ENCODE measurements at places on chromosomes 2 and 18. TPM values are rescaled to one million over a fixed set of nuclear protein-coding genes. Genes with fewer than 3 reads are reported as not detected.
A peak's percentile ranks its signal among the peaks of the same experiment; 100 is the strongest.

Gene SNED1
- total RNA-seq = 5.1 TPM

Gene RIT2
- not detected for total RNA-seq

Gene ASB18
- total RNA-seq = not detected

Gene ABCG5
- total RNA-seq = not detected

Gene DSEL
- 7.1 TPM for total RNA-seq

Gene SCYGR4
- not detected for total RNA-seq

Gene PAIP2B
- 2.9 TPM for total RNA-seq

Gene HOXD9
- total RNA-seq = 11.6 TPM

Gene RBM44
- 0.07 TPM for total RNA-seq

Gene FLACC1
- total RNA-seq = 0.14 TPM

Gene FBXO36
- 4.2 TPM for total RNA-seq

- DNase-seq = peak; percentile 55
These were observed 384.5 kb downstream of the MTX2 start for GRCh38 chr2:176653479-176654443.

- DNase-seq = no peak
These were observed 39.7 kb downstream of the CDH19 start for GRCh38 chr18:66564236-66564635.

GRCh38 chr2:79375817-79376216, 137.0 kb upstream of the CTNNA2 start:
- DNase-seq = no peak

DNA sequence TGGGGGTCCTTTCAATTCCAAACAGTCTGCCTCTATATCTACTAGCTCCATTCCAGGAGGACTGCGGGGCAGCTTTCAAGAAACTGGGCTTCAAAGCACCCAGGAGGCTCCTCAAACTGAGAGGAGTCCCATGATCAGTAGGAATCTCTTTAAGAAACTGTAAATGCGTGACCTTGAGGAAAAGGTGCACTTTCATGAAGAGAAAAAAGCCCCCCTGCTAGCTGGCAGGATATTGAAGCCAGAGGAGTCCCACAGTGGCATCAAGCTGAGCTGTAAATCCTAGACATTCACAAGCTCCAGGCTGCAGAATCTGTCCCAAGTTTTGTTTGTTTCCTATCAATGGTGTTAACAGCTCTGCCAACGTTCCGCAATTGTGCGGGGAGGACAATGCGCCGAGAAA, 790.1 kb downstream of the SLC4A3 start:
- no peak for DNase-seq

- no peak for DNase-seq
These were observed 106.9 kb downstream of the MREG start for GRCh38 chr2:215906458-215906857.

- no peak for DNase-seq
These were observed 210.1 kb upstream of the RND3 start for GRCh38 chr2:150697596-150697995.

GRCh38 chr2:55985406-55985805, 61.8 kb upstream of the EFEMP1 start:
- DNase-seq = no peak

GRCh38 chr2:73870084-73870483, 22.7 kb upstream of the ACTG2 start:
- DNase-seq = no peak

DNA sequence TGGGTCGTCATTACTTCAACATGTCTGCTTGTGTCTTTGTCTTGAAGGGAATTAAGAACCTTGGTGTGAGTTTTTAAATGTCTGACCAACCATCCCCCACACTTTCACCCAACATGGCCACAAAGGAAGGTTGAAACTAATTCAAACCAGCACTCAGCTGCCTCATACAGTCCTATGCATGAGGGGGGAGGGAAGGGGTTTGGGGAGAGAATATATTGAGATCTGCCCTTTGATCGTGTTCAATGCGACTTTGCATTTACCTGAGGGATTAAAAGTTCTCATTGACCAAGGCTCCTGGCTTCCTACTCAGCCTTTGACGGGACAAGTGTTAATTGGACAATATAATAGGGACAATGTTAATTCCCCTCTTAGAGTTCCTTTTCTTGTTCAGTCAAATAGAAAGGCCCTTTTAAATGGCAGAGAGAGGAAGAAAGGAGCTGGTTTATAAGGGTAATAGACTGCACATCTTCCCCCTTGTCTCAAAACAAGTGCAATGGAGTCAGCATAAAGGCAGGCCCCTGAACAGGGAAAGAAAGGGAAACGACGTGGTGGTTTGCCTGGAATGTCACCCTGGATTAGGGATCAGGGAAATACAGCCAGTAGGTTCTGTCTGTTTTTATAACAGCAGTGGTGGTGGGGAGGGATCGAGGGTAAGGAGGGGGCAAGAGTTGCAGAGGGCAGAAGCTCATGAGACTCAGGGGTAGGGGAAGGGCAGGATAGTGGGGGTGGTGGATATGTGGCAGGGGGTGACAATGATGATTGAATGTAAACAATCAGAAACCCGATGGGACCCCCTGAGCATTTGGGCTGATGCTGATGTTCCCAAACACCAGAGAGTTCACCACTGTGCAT, 198.7 kb downstream of the MYCN start:
- DNase-seq = no peak

GRCh38 chr18:14189858-14190257, 57.6 kb upstream of the ZNF519 start:
- peak; percentile 16 for DNase-seq

- DNase-seq = no peak
These were observed 1.6 kb upstream of the CXXC1 start for GRCh38 chr18:50289108-50289443.

DNA sequence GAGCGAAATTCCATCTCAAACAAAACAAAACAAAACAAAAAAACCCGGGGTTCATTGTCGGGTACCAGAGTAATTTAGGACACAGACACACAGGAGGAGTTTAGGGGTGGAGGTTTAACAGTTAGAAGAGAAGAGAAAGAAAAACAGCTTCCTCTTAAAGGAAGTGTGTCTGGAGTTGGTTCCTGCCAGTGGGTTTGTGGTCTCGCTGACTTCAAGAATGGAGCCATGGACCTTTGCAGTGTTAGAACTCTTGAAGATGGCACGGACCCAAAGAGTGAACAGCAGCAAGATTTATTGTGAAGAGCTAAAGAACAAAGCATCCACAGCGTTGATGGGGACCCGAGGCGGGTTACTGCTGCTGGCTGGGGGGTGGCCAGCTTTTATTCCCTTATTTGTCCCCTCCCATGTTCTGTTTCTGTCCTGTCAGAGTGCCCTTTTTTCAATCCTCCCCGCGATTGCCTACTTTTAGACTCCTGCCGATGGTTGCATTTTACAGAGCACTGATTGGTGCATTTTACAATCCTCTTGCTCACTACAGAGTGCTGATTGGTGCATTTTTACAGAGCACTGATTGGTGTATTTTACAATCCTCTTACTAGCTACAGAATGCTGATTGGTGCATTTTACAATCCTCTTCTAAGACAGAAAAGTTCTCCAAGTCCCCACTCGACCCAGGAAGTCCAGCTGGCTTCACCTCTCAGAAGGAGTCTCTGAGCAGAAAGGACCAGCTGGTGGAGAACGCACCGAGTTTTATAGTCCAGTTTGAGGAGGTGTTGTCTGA, 28.7 kb upstream of the ATP8B1 start:
- no peak for DNase-seq

DNA sequence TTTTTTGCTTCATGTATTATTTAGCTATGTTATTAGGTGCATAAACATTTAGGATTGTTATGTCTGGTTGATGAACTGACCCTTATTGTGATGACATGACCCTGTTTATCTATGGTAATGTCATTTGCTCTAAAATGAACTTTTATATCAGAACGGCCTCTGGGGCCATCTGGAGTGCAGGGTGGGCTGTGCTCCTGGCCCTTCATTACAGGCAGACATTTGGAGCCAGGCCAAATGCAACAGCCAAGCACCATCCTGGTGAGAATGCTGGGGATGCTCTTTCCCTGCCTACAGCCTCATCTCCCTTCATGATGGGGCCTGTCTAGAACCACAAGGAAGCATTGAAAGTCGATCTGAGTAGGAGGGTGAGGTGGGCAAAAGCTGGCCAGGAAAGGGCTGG, 38.0 kb downstream of the HJURP start:
- DNase-seq = no peak

GRCh38 chr2:32485399-32485798, 128.6 kb downstream of the BIRC6 start:
- DNase-seq = no peak

- DNase-seq = no peak
These were observed 169.9 kb downstream of the BCL11A start for GRCh38 chr2:60383401-60384143.

GRCh38 chr18:67074309-67074708, 442.2 kb downstream of the DSEL start:
- DNase-seq = no peak
